Suprapubic skin (tissue), 4 donors: ENCODE measurements at places on chromosomes 3 and 15. TPM values are rescaled to one million over a fixed set of nuclear protein-coding genes. Genes with fewer than 3 reads are reported as not detected.

TMC3 gene
- total RNA-seq = not detected

DNA sequence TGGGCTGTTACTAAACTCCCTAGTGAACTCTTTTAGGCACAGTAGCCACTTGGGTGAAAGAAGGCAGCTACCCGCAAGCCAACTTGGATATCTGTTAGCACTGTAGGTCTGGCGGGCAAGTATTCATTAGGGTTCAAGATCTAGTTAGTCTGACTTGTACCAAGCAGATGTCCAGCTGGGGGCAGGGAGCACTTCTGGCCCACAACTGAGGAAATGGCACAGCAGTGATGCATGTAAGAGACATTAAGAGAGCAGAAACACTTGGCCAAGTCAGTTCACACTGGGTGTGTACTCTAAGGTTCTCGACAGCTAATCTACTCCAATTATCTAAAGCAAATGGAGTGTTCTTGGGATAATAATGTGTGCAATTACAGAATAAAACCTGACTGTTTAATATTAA, 131.7 kb downstream of the CTNNB1 start:
- no peak for DNase-seq
- peaks cover 19% of the 10 kb centered on the region for H3K4me1 ChIP-seq
- H3K36me3 ChIP-seq = no peaks in the 10 kb centered on the region
- no peak overlapping the region for H3K4me3 ChIP-seq

CHRNA7 gene
- 1.1 TPM for total RNA-seq

DNA sequence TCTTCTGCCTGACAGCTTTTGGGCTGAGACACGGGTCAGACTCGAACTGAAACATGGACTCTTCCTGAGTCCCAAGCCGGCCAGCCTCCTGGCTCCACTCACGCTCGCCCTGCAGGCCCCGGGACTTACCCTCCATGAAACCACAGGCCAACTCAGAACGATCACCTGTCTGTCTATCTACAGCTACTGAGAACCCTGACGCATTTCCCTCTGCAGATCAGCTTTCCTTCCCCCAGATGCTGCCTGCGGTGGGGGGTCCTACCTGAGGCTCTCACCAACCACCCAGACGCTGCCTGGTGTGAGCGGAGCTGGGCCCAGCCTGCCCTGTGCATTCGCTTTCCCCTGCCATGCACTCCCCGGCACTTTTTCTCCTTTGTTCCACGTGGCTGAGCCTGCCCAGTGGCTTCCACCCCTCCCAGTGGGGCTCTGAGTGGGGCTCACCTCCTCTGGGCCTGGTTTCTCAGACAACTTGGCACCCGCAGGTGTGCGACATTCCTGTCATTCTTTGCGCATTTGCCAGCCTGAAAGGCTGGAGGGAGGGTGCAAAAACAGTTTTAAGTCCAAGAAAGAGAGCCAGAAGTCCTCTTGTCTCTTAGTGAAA, 60.2 kb downstream of the PLXNA1 start:
- peaks cover 12% of the 10 kb centered on the region for H3K4me1 ChIP-seq
- H3K27me3 ChIP-seq = no peaks in the 10 kb centered on the region
- no peak overlapping the region for H3K27ac ChIP-seq
- no peak overlapping the region for H3K4me3 ChIP-seq
- DNase-seq = no peak
- H3K36me3 ChIP-seq = no peaks in the 10 kb centered on the region

- H3K27ac ChIP-seq = no peak overlapping the region
- no peak overlapping the region for H3K4me3 ChIP-seq
- DNase-seq = no peak
- no peaks in the 10 kb centered on the region for H3K4me1 ChIP-seq
These were observed 123.8 kb downstream of the B3GALNT1 start for GRCh38 chr3:160981217-160981938.

ADCY5 gene
- total RNA-seq = 4.6 TPM

GOLGA6L10 gene
- 1.2 TPM for total RNA-seq

GPR149 gene
- not detected for total RNA-seq

DNA sequence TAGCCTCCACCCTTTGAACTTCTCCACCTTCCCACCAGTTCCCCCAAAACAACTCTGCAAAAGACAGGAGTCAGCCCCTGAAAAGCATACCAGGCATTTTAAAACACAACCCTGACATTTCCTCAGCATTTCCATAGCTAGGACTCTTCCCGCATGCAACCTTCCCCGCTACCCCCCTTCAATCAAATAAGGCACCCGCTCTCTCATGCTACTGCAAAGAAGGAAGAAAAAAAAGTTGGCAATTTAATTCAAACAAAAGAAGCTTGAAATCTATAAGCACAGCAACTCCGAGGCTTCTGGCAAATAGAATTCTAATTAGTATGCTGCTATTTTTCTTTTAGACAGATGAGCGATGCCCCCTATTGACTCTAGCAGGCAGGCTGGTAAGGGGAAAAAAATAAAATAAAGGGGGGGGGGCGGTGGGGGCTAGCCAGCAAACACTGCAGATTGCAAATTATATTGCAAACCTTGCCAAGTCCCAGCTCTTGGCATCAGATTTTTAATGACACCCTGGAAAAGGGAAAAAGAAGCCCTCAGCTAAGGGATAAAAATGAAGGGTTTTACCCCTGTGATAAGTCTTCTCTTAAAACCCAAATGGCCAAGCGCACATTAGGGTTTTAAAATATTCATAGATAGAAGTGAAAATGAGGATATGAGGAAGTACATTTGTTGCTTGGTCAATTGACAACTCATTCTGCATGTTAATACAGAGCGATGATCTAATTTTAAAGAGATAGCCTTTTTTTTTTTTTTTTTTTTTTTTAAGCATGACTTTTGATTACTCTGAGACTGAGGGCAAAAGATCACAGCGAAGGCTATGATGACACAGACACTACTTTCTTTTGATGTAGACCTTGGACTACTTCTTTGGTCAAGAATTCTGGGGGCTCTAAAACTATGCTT, 255.2 kb downstream of the NR2F2 start:
- H3K4me1 ChIP-seq = no peaks in the 10 kb centered on the region
- H3K4me3 ChIP-seq = no peak overlapping the region

DNA sequence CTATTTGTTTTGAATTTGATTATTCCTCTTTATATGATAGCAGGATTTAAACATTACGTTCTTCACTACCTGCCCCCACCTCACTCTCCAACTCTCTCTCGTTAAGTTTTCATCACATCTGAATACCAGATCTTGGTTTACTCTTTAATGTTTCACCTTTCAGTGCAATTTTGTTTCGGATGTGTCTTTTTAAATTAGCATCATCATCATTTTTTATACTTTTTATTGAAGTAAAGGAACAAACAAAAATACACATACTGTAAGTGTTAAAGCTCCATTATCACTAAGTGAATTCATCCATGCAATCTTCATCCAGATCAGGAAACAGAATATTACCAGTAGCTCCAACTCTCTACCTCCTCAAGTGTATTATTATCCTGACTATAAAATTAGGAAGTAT, 310.6 kb downstream of the C3orf38 start:
- H3K27ac ChIP-seq = no peak overlapping the region
- no peaks in the 10 kb centered on the region for H3K4me1 ChIP-seq
- H3K4me3 ChIP-seq = no peak overlapping the region
- no peaks in the 10 kb centered on the region for H3K27me3 ChIP-seq
- H3K36me3 ChIP-seq = no peaks in the 10 kb centered on the region
- DNase-seq = no peak

DNA sequence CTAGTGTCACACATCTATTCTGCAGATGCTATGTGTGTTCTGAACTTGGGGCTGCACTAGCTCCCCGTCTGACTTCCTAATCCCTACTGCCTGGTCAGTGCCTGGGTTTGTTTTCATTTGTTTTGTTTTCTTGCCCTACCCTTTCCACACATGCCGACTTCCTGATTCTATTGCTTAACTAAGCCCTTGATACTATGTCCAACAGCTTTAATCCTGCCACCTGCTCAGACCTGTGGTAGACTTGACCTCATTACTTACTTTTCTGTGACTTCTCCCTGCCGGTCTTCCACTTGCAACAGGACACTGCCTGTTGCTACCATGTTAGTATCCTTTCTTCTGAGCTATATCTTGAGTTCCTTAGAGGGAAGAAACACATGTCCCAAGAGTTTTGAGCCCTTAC, 39.3 kb upstream of the CEMIP start:
- H3K4me3 ChIP-seq = no peak overlapping the region
- no peaks in the 10 kb centered on the region for H3K27me3 ChIP-seq
- no peaks in the 10 kb centered on the region for H3K36me3 ChIP-seq
- H3K4me1 ChIP-seq = no peaks in the 10 kb centered on the region

GRCh38 chr15:34292621-34293020, 45.0 kb downstream of the SLC12A6 start:
- H3K36me3 ChIP-seq = no peaks in the 10 kb centered on the region
- H3K4me1 ChIP-seq = peaks cover 3% of the 10 kb centered on the region
- DNase-seq = no peak
- H3K27ac ChIP-seq = no peak overlapping the region
- no peaks in the 10 kb centered on the region for H3K27me3 ChIP-seq

DNA sequence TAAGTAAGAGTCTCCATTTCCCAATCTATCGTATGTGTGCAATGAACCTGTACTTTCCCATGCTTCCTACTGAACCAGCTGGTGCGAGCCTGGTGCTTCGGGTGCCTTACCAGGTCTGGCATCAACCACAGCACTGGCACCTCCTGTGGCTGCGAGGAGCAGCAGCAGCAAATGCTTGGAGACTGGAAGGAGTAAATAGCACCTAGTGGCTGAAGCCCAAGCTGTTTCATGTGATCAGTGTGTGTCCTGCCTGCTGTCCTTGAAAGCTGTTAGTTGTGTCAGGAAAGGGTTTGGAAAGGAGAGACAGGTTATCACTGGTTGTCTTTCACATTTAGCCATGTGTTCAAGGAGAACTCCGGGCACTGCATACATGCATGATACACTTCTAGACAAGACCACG, 31.8 kb downstream of the PCOLCE2 start:
- H3K4me3 ChIP-seq = no peak overlapping the region
- H3K27me3 ChIP-seq = no peaks in the 10 kb centered on the region
- no peak for DNase-seq
- H3K36me3 ChIP-seq = no peaks in the 10 kb centered on the region

HEG1 gene
- 30.8 TPM for total RNA-seq

DNA sequence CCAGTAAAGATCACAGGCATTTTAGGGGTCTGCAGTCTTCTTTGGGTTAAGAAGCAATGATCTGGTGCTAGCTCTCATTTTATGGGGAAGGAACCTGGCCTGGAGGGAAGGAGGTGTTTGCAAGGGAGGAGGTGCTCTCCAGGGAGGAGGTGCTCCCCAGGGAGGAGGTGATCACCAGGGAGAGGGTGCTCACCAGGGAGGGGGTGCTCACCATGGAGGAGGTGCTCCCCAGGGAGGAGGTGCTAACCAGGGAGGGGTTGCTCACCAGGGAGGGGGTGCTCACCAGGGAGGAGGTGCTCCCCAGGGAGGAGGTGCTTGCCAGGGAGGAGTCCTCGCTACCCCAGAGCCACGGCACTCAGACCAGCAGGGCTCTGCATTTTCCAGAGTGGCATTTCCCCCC, 115.7 kb downstream of the TLE3 start:
- H3K4me3 ChIP-seq = no peak overlapping the region
- peaks cover 33% of the 10 kb centered on the region for H3K27me3 ChIP-seq
- no peaks in the 10 kb centered on the region for H3K36me3 ChIP-seq
- H3K4me1 ChIP-seq = no peaks in the 10 kb centered on the region

DNA sequence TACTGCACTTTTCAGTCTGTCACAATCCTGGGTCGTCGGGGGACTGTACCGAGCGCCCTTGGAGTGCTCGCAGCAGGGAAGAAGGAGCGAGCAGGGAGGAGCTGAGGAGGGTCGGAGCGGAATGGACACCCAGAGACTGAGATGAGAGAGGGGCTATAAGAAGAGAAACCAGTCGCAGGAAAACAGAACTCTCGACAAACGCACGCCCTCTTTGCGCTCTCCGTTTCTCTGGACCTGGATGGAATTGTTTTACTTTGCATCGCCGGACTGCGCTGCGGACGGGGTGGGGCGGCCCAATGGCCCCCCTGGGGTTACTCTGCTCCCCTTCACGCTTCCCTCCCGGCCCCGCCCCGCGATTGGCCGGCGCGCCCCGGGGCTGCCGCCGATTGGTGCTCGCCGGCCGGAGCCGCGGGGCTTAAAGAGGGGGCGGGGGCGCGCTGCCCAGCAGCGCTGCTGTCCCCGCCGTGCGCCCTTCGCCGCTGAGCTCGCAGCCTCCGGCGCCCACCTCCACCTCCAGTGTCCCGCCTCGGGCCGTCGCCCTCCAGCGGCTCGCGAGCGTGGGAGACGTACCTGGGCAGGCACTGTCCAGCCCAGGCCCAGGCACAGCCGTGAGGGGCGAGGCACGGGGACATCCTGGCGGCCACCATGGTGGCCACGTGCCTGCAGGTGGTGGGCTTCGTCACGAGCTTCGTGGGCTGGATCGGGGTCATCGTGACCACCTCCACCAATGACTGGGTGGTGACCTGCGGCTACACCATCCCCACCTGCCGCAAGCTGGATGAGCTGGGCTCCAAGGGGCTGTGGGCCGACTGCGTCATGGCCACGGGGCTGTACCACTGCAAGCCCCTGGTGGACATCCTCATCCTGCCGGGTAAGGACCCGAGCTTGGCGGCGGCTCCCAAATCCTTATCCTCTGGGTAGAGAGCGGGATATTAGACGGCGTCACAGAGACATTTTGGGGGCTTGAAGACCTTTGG, at the start of gene CLDN11:
TSS of gene CLDN11 (plus strand) at position 447 of the 977 bp plus-strand sequence. CDS start at position 646, 199 bp downstream.
- peak within 1 kb of the TSS; percentile 76 for H3K27ac ChIP-seq
- H3K4me1 ChIP-seq = peaks cover 21% of the 10 kb centered on the region
- peak within 1 kb of the TSS; percentile 59 for H3K4me3 ChIP-seq
- peak; percentile 76 for DNase-seq
- H3K27me3 ChIP-seq = peaks cover 26% of the 10 kb centered on the region

DNA sequence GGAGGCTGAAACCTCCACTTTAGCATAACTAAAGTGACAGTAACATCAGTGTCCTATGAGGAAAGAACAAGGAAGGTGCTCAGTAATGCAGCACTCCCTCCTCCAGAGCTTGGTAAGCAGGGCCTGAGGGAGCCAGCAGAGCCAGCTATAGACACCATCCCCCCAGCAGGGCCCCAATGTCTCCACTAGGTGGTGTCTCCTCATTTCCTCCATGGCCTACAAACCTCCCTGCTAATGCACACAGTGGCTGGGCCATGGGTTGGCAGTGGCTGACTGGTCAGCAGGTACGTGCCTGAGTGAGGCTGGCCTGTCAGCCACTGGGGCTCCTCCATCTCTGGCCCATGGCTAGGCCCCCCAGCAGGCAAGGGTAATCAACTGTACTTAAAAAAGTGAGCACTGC, 13.6 kb downstream of the MRPS25 start:
- DNase-seq = no peak
- H3K27me3 ChIP-seq = no peaks in the 10 kb centered on the region
- no peaks in the 10 kb centered on the region for H3K4me1 ChIP-seq
- no peak overlapping the region for H3K4me3 ChIP-seq

GRCh38 chr15:40470423-40471104, at the start of gene CHST14:
TSS of gene CHST14 (plus strand) at chr15:40470984. CDS start at chr15:40471214, 230 bp downstream.
- peak within 1 kb of the TSS; percentile 65 for H3K27ac ChIP-seq
- no peaks in the 10 kb centered on the region for H3K27me3 ChIP-seq
- DNase-seq = no peak
- H3K36me3 ChIP-seq = peaks cover 17% of the 10 kb centered on the region
- peak within 1 kb of the TSS; percentile 92 for H3K4me3 ChIP-seq

MUC20 gene
- 53.4 TPM for total RNA-seq
